HFFc6 (cell line): ENCODE measurements at places on chromosomes 1 and 21.
A peak's percentile ranks its signal among the peaks of the same experiment; 100 is the strongest.

DNA sequence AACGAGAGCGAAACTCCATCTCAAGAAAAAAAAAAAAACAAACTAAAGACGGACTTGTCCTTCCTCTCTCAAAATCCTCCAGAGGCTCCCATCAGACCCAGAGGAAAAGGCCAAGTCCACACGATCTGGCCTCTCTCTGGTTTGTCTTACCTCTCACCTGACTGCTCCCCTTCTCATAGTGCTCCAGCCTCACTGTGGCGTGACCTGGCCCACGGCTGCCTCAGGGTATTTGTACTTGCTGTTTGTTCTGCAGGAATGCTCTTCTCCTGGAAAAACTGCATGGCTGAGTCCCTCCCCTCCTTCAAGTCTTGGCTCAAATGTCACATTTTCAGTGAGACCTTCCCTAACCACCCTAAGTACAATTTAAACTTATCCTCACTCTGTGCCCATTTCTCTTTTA lies 8.0 kb upstream of the BRWD1 start:
- no peak for DNase-seq

GRCh38 chr1:169193191-169193850 lies 86.8 kb downstream of the ATP1B1 start:
- DNase-seq, result no peak

- DNase-seq, result peak; percentile 58
Measured at GRCh38 chr1:68232289-68233148, at the start of gene WLS. WLS (minus strand) TSS chr1:68232523; CDS start chr1:68232299, 224 bp downstream.

DNA sequence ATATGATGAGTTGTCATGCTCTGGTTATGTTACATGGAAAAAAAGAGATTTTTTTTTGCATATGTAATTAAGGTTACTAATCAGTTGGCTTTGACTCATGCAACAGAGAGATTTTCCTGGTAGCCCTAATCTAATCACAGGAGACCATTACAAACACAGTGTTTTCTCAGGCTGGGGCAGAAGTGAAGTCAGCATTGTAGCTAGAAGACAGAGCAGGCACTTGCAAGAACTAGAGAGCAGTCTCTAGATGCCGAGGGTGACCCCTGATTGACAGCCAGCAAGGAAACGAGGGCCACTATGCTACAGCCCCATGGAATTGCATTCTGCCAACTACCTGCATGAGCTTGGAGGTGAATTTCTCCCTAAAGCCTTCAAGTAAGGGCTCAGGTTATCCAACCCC lies 151.3 kb downstream of the RUNX1 start:
- no peak for DNase-seq

DNA sequence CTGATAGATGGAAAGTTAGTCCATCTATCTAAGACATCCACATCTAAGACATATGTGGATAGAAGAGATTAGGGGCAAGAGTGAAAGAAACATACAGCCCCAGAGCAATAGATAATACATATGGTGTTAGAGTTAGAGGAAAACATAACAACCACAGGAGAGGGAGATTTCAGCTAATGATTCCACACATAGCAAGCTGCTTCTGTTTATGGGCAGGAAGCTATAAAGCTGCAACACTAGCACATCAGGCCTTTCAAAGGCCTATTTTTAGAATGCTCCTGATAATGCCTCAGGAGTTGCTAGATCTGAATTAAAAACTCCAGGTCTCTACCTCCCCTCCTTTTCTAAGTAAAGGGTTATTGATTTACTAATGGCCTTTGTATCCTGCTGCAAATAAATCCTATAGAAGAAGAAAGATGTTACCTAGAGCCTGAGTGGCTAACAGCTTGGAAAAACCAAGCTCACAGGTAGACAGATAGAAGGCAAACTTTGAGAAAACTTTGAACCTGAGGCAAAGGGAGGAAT lies 36.1 kb downstream of the BRINP2 start:
- DNase-seq, result peak; percentile 15

- DNase-seq, result no peak
Measured at GRCh38 chr21:26280775-26281174, 110.2 kb upstream of the APP start.

DNA sequence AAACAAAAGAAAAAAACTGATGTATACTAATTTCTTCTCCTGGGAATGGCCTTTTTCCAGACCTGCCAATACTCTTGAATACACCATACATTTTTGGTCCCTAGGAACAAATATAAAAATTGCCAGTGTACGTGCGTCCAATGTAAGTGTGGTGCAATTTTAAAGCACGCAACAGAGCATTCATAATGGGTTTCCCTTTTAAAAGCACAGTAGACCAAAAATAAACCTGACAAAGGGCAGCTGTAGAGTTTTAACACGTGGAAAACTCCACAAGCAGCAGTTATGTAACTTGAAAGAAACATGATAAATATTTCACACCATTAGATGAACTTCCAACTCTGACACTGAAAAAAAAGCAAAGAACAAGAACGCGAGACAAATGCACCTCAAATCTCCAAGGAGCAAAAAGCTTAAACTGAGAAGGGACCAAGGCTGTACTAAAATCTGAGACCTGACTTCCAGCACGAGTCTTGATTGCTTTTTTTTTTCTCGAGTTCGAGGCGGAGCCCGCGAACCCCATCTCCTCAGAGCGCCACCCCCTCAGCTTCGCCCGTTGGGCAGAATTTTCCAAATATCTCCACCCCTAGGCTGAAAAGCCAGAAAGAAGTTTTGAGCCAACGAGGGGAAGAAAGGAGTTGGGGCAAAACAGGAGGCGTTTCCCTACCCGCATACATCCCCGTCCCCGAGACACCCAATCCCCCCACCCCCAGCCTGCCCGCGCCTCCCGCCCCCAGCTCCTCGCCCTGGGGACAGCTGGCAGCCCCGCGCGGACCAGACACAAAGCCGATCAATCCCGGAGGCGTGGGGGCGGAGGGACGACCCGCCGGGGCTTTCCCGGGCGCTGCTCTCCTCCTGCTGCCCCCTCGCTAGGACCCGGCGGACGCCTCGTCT lies at the start of gene JAM2:
Gene JAM2 (plus strand): TSS at position 599 of the 891 bp plus-strand sequence. CDS start 564 bp downstream, outside the sequence.
- DNase-seq, result no peak

- DNase-seq, result no peak
Measured at GRCh38 chr1:115873184-115873583, 32.3 kb upstream of the NHLH2 start.

DNA sequence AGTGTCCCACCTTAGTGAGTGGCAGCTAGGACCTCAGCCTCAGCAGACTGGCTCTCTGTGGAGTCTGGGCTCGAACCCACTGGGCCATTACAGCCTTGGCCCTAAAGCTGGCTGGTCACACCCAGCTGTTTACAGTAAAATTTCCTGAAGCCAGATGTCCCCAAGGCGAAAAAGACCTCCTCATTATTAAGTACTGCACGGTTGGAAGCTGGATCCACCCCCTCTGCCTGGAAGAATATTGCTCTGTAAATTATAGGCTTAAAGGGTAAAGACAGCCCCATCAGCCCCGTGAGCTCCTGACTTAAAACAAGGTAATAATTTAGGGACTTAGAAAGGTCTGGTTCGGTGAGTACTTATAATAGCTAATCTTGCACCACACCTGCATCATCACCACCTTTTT lies 30.3 kb upstream of the TMEM51 start:
- DNase-seq, result no peak

- DNase-seq, result no peak
Measured at GRCh38 chr1:30908696-30909364, at the start of gene SDC3. SDC3 (minus strand) TSS chr1:30908758; CDS start chr1:30908586, 172 bp downstream.

DNA sequence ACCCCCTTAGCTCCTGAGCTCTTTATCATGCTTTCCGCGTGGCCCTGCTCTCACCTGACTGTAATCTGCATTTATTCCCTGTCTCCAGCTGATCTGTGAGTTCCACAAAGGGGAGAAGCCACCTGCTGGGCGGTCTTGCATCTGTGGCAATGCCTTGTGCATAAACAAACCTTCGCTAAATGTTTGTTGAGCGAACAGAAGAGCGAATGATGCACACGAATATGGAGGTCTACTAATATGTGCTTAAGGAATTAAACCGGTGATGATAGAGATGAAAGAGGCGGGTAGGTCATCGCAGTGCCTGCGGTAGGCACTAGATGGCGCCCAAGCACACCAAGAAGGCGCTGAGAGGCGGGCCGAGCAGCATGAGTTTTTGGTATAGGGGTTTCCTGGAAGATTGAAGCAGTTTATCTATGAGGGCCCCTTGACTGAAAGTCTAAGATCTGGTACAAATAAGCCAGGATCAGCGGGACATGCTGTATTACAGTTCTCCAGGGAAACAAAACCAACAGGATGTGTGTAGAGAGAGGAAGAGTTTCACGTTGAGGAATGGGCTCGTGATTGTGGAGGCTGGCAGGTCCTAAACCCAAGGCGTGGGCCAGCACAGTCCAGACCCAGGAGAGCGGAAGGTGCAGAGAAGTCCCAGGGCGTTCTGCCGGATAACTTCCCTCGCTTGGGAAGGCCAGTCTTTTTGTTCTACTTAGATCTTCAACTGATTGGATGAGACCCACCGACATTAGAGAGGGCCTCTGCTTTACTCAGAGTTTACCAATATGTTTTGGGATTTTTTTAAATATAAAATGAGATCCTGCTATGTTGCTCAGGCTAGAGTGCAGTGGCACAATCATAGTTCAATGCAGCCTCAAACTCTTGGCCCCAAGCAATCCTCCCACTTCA lies 34.7 kb downstream of the TOMM20 start:
- DNase-seq, result peak; percentile 54

- no peak for DNase-seq
Measured at GRCh38 chr21:44732956-44733355, 21.6 kb upstream of the TSPEAR start.

DNA sequence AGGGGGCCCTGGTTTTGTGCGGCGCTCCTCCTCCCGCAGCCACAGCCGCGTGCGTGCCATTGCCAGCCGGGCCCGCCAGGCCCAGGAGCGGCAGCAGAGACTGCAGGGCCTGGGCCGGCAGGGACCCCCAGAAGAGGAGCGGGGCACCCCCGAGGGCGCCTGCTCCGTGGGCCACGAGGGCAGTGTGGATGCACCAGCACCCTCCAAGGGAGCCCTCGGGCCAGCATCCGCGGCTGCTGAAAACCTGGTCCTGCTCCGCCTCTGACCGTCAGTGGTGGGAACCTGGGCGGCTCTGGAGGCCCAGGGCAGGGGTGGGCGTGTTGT lies 21.5 kb downstream of the PANK4 start:
- no peak for DNase-seq

DNA sequence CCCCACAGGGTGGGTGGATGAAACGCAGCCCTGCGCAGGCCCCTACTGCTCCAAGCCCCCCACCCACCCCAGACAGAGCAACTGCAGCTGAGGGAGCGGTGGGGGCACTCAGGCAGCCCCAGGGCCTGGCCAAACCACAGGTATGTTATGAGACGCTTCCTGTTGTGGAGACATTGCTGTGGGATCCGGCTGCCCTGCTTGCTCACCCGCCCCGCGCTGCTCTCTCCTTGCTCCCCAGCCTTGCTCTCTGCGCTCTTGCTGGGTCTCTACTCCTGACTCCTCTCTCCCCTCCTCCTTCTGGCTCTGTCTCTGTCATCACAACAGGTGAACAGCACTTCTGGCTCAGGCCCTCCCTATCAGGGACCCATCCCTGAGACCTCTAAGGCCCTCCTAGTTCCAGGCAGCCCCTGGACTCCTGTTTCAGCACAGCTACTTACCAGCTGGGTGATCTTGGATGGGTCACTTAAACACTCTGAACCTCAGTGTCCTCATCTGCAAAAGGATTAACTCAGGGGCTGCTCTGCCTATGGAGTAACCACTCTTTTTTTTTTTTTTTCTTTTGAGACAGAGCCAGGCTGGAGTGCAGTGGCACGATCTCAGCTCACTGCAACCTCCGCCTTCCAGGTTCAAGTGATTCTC lies 15.9 kb downstream of the COL8A2 start:
- peak; percentile 76 for DNase-seq

GRCh38 chr1:78619803-78620579 lies at the start of gene IFI44L:
IFI44L (plus strand) TSS chr1:78620448; CDS start chr1:78627916, 7,468 bp downstream.
- DNase-seq, result peak; percentile 64
